ENCODE measurements at places on chromosomes 6 and 20.
A peak's percentile ranks its signal among the peaks of the same experiment; 100 is the strongest.

DNA sequence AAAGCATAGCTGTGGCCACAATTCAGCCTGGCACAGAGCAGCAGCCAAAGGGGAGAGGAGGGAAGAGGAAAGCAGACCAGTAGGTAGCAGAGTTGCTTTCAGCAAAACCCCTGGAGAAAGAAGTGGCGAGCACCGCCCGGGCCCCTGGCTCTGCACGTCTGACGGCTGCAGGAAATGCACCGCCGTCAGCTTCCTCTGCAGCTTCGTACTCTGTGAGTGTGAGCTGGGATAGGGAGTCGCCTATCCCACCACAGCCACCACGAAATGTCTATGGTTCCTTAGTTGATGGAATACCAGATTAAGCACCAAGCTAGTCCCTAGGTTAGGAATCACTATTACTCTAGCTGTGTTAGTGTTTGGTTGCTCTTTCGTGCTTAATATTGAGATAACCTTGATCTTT lies 79.9 kb upstream of the NAA20 start:
- DNase-seq = no peak

DNA sequence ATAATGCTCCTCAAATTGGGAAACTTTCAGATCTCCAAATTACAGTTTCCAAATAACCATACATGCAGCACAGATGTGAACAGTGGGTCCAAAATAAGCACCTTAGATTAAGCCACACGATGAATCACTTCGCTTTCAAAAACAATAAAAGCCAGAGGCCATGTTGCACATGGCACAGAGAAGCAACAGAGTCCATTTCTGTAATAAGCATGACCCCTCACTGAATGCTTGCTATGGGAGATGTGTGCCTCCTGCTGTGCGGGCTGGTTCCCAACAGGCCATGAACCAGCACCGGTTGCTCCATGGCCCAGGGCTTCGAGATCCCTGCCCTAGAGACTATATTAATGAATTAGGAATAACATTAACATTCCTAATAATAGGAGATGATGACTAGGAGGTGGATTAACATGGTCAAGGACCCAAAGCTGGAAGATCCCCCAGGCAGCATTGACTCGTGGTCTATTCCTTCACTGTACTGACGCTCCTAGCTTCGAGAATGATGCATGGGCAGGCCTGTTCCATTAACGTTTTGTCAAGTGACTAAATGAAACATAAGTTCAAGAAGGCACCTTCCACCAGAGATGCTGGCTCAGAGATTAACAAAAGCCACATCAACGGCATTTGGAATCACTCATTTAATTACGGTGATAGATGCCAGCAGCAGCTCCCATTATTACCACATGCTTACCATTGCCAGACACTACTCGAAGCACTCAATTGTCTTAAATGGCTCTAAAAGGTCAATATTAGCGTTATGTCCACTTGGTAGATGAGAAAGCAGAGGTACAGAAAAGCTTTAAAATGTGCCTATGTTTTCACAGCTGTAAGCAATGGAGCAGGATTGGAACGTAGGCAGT lies 470.6 kb upstream of the AGPAT4 start:
- no peak for DNase-seq

GRCh38 chr6:30939473-30939872 lies 1.3 kb upstream of the MUCL3 start:
- DNase-seq = no peak

DNA sequence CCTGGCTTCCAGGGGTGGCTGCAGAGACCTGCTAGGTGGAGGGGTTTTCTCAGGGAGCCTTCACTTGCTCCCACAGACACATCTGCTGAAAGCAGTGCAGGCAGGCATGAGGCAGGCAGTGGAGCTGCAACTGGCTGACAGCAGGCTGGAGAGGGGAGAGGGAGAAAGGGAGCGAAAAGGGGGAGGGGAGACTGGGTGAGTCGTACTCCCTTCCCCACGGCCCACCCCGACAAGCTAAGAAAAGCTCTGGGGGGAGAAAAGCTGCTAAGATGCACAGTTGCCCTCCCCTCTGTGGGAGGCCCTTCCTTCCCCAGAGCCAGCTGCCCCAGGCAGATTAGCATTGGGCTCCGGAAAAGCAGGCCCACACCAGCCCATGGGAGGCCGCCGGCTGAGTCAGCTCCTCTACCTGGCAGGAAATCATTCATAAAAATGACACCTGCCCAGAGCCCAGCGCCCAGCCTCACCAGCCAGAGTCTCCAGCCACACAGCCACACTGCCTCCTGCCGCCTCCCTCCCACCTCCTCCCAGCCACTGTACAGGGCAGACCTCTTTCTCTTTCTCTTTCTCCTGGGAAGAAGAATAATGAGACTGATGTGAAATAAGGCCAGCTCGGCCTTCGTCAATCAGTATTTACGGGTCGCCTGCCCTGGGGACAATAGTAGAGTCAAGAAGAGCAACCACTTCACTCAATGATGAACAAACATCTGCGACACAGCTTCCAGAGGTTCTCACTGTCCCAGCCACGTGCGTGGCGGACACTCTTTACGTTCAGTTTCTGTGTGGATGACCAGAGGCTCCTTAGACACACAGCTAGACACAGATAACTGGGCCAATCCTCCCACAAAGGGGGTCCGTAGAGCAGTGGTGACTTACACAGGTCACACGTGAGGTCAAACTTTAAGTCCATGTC lies 7.7 kb upstream of the C20orf203 start:
- peak; percentile 76 for DNase-seq

DNA sequence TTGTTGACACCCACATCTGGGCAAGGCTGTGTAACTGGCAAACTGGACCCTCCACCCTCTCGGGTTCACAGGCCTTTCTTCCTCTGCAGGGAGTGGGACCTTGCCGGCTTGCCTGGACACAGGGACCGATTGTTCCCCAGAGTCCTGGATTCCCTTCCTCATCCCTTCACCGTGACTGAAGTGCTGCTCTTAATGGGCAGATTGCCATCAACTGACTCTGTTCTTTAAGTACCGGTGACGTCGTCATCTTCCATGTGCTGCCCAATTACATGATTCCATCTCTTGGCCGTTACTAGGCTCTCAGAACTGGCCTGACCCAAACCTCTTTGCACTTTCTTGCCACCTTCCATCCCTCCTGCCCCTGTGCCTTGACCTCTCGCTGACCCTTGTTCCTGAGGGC lies 85.4 kb downstream of the EYA4 start:
- DNase-seq = no peak

- no peak for DNase-seq
Measured at GRCh38 chr6:34332251-34333198, 59.9 kb downstream of the NUDT3 start.

- DNase-seq = no peak
Measured at GRCh38 chr6:36443471-36444428, 950 bp downstream of the KCTD20 start.

DNA sequence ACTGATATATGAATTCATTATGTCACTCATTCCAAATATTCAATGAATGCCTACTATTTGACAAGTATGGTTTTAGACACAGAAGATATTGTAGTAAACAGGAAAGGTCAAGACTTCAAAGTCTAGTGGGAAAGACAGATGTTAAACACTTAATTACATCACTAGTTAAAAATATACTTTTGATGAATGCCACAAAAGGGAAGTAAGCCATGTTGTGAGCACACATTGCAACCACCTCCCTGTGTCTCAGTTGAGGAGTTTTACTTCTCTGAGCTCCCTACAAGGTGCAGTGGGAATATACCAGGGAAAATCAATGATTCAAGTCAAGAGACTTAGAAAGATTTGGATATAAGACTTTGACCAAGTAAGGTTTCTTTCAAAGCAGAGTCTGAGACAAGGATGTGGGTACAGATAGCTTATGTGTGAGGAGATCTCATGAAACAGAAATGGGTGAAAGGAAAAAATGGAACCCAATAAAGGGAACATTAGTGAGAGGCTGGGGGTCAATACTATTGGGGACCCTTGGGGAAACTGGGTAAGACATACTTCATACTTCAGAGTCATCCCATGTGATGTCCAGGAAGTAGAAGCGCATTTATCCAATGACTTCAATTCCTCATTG lies 503.7 kb downstream of the KIF16B start:
- DNase-seq = no peak

- DNase-seq = no peak
Measured at GRCh38 chr6:52227495-52227894, 16.8 kb downstream of the IL17F start.

DNA sequence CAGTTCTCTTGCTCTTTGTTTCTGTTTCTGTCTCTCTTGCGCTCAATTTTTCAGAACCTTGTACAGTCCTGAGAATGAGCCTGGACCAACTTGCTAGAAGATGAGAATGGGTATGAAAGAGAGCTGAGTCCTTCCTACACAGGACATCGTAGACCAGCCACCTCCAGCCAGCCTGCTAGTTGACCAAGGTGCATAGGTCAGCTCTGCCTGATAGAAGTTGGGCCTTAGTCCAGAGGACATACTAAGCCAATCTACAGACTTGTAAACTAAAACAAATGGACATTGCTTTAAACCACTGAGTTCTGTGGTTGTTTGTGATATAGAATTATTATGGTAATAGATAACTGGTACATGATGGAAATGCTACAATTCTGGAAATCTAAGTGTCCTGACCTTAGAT lies 236.4 kb upstream of the ZFP64 start:
- DNase-seq = no peak

DNA sequence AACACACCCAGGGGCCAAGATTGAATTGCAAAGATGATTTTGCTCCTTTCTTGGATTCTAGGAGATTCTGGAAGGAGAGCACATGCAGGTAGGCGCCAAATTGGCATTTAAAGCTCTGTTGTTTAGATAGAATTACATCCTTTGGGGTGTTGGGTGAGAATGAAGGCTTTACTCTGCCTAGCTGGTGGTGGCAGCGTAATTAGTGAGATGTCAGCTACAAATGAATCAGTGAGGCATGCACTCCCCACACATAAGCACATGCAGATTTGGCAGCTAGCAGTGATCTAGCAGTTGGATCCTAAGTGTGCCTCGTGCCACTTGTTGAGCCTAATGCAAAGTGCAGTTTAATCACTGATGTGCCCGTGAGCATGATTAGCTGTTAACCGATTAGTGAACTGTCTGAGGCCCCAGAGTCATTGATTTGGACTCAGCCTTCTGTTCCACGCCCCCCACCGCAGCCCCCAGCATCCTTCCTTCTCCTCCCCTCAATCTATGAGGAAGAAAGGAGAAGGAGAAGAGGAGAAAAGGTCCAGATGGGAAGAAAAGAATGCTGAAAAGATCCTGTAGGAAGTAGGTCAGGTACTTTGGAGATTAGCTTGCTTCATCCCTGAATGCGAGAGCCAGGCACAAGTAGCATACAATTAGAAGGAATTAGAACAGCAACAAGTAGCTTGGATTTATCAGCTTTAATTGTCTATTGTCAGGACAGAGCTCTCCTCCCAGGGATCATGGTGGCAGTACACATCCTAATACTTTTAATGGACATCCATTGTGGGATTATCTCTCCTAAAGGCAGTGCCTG lies 6.0 kb upstream of the PRDM1 start:
- DNase-seq = no peak

DNA sequence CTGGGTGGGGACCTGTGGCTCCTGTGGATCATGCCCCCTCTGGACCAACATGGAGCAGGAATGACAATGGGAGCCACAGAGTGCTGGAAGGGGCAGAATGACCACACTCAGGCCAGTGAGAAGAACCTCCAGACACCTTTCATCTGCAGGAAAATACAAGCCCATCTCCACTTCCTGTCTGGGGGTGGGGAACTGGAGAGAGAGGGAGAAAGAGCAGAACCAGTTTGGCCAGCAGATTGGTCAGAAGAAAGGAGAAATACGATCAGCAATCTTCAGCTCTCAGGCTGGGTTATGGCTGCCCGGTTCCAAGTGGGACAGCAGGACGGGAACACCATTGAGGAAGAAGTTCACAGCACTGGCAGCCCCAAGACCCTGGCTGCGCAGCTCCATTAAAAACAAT lies 37.0 kb downstream of the BMP7 start:
- DNase-seq = peak; percentile 58

DNA sequence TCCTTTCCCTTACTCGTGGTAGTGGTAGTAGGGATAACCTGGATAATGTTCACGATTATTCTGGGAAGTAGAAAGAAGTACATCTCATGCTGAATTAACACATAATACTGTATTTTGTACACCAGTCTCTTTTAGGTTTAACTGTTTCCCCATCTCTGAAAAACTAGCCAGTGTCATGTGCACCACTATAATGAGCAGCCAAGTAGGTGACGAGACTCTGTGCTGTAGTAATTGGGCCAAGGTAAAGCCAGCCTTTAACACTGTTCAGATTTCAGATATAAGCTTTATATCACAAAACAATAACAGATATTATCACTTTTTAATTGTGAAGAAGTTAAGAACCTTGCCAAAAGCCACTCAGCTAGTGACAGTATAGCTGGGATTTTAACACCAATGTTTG lies 100.9 kb upstream of the ENPP5 start:
- no peak for DNase-seq

- DNase-seq = no peak
Measured at GRCh38 chr6:139919107-139920026, 544.9 kb upstream of the CITED2 start.

GRCh38 chr6:125431971-125432370 lies 130.2 kb upstream of the HDDC2 start:
- no peak for DNase-seq

GRCh38 chr20:433300-433975 lies 25.3 kb downstream of the RBCK1 start:
- DNase-seq = no peak

DNA sequence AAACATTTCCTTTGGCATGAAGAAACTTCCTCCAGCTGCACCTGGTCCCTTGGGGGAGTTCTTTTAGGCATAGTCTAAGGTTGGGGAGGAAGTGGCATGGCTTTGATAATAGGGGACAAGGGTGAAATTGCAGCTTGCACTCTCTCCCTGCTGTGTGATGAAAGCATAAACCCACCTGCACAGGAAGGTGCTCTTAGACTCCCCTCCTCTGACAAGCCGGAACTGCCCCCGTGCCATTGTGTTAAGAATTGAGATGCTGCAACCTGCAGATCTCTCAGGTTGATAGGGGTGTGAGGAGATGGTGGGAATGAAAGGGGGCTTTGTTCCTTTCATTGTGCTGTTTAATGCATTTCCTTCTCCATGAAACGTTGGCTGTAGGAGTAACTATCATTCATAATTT lies 247.7 kb upstream of the RNF24 start:
- DNase-seq = no peak

Measured in ureter (tissue), 1 donor.